ENCODE measurements at places on chromosomes 4 and X. TPM values are rescaled to one million over a fixed set of nuclear protein-coding genes. Genes with fewer than 3 reads are reported as not detected.

MAGED4B gene
- 3.4 TPM for total RNA-seq

TMSB15A gene
- total RNA-seq: 0.83 TPM

MAGEC2 gene
- total RNA-seq: not detected

HSFX1 gene
- total RNA-seq: 1.0 TPM

TRPC3 gene
- total RNA-seq: 0.24 TPM

MTNR1A gene
- not detected for total RNA-seq

CLCN4 gene
- total RNA-seq: 3.7 TPM

ENAM gene
- total RNA-seq: 0.14 TPM

RASSF6 gene
- total RNA-seq: not detected

AKAP4 gene
- not detected for total RNA-seq

AMOT gene
- 12.9 TPM for total RNA-seq

ERVMER34-1 gene
- not detected for total RNA-seq

- DNase-seq: no peak
These were observed 605.9 kb upstream of the DIPK2B start for GRCh38 chrX:45806410-45807121.

DNA sequence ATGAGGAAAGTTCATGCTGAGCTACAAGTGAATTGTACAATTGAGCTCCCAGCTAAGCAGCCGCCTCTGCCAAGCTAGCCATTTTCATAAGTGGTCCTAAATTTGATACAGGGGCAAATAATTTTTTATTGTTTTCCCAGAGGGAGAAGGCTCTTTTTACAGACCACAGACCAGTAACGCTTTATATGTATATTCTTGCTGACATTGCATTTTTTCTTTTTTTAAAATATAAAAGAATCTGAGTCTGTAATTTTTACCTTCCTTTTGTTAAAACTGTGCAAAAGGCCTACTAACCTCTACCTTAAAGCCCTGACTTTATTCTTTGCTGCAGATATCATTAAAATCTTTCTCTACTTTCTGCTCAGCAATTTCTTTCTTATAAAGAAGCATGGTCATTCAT is 501.2 kb upstream of the INTU start:
- DNase-seq: no peak

GRCh38 chrX:93420525-93421082 is 252.8 kb downstream of the NAP1L3 start:
- no peak for DNase-seq

DNA sequence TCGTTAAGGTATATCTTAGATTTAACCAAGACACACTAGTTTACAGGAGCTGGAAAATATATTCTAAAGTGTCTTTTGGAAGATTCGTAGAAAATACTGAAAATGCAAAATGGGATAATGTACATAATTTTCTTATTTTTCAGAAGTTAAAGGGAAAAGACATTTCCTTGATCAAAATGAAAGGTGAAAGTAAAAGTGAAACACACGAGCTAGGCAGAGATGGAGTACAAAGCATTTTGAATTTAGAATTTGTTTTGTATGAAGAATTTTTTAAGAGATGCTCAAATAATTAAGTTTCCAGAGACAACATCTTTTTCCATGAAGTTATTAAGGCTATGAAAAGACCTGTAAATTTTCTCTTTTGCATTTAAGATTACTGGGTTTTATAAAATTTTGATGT is 2192.6 kb upstream of the AGA start:
- DNase-seq: no peak

DNA sequence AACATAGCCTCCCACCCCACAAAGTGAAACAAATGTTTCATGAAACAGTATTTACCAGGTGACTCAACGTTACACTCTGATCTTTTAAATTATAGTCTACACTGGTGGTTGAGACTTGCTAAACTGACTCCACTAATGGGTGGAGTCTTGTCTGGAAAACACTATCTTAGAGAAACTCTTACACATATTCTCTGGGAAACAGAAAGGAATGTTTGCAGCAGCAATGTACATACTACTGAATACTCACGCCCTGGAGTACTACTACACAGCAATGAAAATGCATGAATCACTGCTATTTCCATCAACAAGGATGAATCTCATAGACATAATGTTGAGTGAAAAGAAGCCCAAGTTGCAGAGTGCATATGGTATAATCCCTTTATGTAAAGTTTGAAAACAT is 208.5 kb upstream of the IGFBP7 start:
- DNase-seq: no peak

DNA sequence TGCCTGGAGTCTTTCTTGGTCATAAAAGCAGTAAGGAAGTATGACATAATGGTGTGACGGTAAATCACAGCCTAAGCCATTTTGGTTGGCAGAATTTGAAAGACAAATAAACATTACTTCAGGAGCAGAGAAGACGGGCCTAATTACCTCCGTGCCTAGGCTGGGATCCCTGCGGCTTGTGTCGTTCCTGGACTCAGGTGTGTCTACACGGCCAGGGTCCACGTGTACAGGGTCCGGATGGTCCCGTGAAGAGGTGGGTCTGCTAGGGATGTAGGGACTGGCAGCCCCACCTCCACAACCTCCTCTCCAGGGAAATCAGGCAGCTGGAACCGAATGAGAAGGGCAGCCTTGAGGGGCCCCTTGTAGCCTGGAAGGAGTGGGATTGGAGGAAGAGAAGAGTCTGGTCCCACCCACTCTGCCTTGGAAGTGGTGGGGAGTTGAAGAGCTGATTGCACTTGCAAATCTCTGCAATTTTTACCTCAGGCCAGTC is 55.4 kb upstream of the PLAC1 start:
- DNase-seq: no peak

DNA sequence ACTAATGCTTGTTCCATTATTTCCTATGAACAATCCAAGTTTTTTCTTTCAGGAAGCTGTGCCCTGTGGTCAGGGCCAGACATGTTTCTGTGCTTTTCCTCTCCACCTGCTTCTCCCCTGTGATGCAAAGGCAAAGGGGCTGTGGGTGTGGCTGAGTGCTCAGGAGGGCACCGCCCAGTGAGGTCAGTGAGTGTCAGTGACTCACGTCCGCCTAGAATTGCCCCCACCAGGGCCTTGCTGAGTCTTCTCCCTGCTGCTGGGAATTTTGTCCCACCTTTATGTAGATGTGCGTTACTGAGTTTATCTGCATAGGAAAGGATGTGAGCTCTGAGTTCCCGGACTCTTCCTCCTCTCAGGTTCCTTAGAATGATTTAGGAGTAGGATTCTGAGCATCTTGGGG is 283.2 kb downstream of the DCHS2 start:
- DNase-seq: no peak

DNA sequence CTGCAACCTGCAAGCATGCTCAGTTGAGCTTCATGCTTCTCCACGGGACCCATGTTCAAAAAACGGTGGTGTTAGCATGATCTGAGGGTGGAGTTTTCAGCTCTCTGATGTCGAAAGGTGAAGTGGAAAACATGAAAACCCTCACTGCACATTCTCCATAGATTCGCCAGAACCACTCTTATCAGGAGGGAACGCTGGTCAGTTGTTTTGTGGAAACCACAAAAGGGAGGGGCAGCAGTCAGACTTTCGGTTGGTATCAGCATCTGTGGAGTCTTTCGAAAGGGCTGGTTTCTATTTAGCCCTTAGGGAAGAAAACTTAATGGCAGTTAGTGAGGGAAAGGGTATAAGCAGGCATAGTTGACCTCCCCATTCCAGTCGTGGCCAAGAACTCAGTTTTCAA is 12.6 kb downstream of the PPA2 start:
- DNase-seq: no peak

GRCh38 chrX:368811-369562 is 17.7 kb downstream of the PPP2R3B start:
- no peak for DNase-seq

DNA sequence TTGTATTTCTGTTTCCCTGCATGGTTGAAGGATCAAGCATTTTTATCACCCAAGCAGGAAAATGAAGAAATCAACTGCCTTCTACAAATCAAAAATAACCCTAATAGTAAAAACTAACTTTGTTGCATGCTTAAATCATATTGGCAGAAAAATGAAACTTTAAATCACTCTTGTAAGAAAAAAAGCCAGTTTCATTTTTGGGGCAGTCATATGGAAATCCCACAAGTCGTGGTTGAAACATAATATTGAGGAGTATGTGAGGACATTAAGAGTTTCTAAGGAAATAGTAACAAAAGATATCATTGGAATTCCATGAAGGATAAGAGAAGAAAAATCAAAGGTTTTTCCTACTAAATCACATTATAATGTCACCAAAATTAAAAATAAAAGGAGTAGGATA is 8.4 kb downstream of the TEC start:
- no peak for DNase-seq

- no peak for DNase-seq
These were observed 37.9 kb downstream of the EREG start for GRCh38 chr4:74402692-74403456.

- DNase-seq: no peak
These were observed 353.3 kb downstream of the ARHGAP24 start for GRCh38 chr4:85828027-85828890.

- DNase-seq: no peak
These were observed 3.2 kb downstream of the SCARB2 start for GRCh38 chr4:76210452-76210851.

DNA sequence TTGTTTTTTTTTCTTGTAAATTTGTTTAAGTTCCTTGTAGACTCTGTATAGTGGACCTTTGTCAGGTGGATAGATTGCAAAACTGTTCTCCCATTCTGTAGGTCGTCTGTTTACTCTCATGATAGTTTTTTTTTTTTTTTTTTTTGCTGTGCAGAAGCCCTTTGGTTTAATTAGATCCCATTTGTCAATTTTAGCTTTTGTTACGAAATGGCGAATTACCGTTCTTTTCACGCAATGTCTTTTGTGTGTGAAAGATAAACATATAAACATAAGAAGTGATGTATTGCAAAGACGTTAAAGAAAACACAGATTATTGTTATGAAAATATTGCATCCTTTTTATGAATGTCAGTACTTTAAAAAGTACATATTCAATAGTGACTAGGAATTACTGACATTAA is 34.5 kb downstream of the MAGEA10 start:
- DNase-seq: no peak

DNA sequence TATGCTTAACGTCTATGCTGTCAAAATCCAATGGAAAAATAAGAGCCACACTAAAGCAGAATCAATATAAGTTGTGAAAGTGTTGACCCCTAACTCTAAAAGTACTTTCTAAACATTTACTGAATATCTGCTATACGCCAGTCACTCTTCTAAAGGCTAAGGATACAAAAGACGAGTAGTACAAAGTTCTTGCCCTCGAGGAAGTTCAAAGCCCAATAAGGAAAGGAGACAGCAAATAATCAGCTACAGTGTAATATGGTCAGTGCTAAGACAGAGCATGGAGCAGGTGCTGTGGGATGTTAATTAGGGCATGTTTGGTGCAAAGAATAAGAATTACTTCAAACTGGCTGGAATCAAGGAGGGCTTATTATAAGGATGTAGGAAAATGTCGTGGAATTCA is 31.6 kb upstream of the TMEM150C start:
- DNase-seq: no peak

DNA sequence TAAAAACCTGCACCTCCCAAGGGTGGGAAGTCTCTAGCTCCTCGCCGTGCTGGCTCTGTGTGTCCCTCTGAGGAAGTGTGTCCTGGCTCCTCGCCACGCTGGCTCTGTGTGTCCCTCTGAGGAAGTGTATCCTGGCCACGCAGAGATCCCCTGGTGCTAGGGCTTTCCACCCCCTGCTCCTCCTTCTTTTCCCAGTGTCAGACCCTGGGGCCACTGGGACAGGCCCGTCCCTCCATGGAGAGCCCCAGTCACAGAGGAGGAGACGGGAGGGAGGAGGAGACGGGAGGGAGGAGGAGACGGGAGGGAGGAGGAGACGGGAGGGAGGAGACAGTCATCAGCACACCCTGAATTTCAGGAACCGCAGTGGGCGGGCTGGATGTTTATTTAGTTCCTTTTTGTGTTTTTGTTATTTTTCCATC is 53.8 kb upstream of the HGFAC start:
- DNase-seq: peak; percentile 97

GRCh38 chr4:55819634-55820033 is at the start of gene EXOC1L:
Gene EXOC1L, plus strand, starts transcription at chr4:55819790. Its CDS starts 237 bp downstream, at chr4:55820027.
- no peak for DNase-seq

- DNase-seq: no peak
These were observed 1.9 kb downstream of the PRPS1 start for GRCh38 chrX:107630031-107630689.

DNA sequence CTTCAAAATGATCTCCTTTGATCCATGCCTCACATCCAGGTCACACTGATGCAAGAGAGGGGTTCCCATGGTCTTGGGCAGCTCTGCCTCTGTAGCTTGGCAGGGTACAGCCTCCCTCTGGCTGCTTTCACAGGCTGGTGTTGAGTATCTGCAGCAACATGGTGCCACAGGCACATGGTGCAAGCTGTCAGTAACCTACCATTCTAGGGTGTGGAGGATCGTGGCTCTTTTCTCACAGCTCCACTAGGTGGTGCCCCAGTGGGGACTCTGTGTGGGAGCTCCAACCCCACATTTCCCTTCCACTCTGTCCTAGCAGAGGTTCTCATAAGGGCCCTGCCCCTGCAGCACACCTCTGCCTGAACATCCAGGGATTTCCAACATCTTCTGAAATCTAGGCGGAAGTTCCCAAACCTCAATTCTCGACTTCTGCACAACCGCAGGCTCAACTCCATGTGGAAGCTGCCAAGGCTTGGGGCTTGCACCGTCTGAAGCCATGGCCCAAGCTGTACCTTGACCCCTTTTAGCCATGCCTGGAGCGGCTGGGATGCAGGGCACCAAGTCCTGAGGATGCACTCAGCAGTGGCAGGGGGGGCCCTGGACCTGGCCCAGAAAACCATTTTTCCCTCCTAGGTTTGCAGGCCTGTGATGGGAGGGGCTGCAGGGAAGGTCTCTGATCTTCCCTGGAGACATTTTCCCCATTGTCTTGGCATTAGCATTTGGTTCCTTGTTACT is 137.8 kb upstream of the NUDT6 start:
- no peak for DNase-seq

- no peak for DNase-seq
These were observed 224.7 kb upstream of the PPP1R2C start for GRCh38 chrX:43002526-43003203.

- DNase-seq: no peak
These were observed 126.3 kb upstream of the EMCN start for GRCh38 chr4:100644150-100644549.

DNA sequence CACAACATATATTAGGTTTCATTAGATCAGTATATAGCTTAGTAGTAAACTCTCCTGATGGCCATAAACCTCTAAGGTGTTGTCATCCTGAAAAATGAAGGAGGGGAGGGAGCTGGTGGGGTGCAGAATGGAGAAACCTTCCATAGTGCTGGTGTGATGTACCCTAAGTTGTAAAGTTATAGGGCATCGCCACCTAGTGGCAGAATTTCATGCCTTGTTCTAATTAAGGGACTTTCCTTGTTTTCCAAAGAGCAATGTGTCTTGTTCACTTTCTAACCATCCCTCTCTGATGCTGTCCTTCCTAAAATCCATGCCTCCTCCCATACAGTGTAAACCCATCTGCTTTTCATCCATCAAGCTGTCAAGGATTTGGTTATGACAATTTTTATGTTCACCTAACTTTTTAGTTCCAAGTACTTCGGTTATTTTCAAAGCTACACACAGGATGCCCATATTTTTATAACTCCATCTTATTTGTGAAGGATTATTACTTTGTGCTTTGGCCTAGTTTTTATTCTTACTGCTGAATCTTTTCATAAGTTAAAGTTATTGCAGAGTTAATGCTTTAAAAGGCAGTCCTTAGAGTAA is 4.5 kb downstream of the NBDY start:
- DNase-seq: no peak
